ENCODE measurements at places on chromosomes 12 and 14.
A peak's percentile ranks its signal among the peaks of the same experiment; 100 is the strongest.

DNA sequence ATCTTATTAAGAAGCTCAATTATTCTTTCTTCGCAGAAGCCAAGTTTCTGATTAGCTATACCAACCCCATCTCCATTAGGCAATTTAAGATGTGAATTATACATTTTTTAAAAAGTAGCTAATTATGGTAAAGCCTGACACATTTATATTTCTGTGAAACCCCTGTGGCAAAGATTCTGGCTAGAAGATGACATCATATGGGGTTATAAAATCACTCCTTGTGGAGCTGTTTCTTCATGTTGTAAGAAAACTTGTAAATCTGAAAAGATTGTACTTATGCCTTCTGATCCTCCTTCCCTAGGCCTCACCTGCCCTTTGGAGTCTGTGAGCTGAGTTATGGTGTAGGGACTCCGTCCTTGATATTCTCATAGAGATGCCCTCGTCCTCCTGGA lies 78.1 kb downstream of the CHST11 start:
- no peak for DNase-seq

GRCh38 chr12:6950811-6951540 lies at the start of gene PTPN6:
TSS of gene PTPN6 (plus strand) at chr12:6951356. CDS start at chr12:6951513, 157 bp downstream.
- DNase-seq, result peak; percentile 75

- no peak for DNase-seq
Measured at GRCh38 chr12:77349689-77350370, 284.5 kb upstream of the E2F7 start.

DNA sequence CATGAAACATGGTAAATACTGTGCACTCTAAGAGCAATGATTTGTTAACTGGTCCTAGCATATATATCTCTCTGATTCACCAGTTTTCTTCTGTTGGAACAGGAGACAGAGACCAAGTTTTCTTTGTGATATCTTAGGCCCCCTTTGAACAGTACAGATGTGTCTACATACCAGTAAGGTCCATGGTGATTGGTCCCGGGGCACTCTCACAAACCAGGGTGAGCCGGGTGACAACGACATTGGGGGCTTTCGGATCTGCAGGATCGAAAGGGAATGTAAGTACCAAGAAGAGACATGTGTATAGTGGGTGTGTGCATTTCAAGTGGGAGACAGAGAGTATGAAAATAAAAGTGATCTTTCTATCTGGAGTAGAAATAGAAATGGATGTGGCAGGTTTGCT lies 11.3 kb upstream of the ERP27 start:
- DNase-seq, result no peak

DNA sequence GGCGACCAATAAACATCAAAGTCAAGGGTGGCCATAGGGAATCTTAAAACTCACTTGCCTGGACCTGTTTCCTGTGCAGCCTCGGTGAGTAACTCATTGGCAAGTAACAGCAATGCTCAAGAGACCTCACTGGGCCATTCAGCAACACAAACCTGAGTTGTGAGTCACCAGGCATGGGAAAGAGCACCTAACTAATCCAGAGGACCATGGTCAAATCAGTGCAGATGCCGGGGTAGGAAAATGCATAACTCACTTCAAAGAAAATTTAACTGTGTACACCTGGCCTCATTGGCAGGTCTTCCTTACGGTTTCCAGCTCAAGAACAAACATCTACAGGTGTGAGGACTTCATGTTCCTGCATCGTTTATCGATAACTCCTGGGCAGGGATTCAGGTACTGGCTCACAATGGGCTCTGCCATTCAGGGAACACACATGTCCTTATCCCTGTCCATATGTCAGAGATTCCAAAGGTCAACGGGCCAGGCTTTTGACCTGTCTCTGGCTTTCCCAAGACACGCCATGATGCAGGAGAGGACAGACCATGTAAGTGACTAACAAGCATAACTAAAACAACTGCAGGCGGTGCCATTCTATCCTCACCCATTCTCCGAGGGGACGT lies 211.8 kb downstream of the ANO2 start:
- DNase-seq, result no peak

DNA sequence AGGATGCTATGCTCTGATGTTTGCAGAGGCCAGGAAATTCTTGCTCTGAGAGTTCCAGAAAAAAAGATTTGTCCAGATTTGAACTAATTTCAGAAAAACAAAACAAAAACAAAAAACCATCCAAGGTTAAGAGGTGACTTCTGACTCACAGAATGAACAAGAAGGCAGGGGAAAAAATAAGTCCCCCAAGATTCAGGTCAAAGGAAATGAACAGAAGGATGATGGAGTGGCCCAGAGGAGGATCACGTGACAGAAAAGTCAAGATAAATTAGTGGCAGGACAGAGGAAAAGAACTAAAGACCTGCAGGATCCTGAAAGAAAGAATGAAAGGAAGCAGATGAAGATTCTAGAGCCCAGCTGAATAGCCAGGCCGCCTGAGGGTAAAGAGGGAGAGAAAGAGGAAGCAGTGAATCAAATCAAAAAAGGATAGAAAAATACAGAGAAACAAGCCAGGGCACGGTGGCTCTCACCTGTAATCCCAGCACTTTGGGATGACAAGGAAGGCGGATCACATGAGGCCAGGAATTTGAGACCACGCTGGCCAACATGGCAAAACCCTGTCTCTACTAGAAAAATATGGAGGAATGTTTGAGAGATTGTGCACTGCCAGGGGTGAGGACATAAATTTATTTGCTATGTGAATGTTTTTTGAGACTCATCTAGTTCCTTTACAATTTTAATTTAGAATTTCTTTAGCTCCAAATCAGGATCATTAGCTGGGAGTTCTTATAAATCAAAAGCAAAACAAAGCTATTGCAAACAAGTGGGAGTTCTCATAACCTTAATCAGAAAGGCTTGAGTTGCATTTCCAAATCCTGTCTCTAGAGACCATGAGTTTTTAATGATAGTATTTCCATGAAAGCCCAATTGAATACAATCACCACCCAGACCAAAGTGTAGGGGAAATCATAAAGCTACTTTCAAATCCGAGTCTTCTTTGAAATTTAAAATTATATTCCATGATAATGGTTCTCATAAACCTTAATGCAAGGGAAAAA lies 217.1 kb upstream of the PLEKHG7 start:
- DNase-seq, result no peak

DNA sequence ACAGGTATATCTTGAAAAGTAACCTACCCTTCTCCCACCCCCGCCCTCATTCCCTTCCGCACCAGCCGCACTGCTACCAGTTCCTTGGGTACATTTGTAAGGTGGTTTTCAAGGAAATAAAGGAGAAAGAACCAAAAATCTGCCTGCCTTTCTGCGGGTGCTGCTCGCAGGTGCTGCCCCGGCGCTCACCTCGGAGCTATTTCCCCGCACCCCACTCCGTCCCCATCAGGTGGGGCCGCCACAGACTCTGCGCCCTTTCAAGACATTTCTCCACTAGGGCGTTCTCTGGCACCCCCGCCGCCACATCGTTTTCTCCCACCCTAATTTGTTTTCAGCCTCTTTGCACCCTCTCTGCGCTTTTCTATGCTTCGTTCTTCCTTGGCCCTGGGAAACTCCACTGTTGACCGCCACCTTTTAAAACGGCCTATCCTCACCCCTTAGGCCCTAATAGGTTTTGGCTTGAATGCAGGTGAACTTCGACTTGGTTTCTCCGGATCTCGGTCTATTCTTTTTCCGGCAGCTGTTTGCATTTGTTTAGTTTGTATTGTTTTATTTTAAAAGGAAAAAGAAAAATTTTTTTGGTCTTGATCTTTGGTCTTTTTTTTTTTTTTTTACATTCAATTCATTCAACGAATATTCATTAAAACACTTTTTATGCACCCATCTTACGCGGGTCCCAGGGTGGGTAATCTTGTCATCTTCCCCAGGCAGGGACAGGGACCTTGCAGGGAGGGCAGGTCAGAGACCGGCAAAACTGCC lies 3.0 kb downstream of the VSX2 start:
- no peak for DNase-seq

DNA sequence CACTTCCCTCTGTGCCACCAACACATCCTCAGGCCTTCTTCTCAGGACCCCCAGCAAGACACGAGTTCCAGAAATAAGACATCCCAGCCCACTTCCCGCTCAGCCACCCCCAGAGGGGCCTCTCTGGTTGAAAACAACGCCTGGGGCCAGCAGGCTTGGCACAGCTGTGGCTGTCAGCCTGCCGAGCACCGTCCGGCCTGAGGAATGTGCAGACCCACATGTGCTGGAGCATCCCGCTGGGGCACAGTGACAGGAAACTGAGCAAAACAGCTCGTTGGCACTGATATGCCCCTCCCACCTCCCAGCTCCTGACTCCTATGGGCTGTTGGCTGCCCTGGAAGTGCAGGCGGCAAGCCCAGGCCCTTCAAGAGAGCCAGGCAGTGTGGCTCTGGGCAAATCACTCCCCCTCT lies 1.4 kb downstream of the SYNE3 start:
- DNase-seq, result peak; percentile 78

DNA sequence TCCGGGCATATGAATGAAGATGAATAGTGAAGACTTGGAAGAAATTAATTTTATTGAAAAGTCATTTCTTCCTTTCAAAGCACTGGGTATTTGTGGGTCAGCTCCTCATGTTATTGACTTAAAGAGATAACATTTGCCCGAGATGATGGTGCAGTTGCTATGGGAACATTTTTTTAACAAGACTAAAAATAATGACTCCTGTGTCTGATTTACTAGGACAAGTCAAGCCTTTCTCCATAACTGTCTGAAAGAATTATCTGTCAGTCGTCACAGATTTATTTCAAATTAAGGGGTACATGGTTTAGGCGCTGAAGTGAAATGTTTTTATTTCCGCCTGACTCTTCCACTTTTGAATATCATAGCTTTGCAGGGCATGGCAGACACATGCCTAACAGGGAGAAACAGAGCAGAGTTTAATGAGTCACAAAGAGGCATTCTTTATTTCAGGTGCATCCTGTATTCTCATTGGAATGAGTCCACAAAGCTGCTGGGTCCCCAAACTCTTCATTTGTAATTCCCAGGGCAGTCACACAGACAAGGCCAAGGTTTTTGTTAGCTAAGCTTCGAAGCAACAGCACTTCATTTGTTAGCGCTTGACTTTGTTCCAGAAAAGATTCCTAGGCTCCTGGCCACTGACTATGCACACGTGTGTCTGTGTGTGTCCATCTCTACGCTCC lies 4.3 kb upstream of the GPHB5 start:
- DNase-seq, result no peak

- no peak for DNase-seq
Measured at GRCh38 chr12:115998794-115999478, 278.6 kb downstream of the MED13L start.

DNA sequence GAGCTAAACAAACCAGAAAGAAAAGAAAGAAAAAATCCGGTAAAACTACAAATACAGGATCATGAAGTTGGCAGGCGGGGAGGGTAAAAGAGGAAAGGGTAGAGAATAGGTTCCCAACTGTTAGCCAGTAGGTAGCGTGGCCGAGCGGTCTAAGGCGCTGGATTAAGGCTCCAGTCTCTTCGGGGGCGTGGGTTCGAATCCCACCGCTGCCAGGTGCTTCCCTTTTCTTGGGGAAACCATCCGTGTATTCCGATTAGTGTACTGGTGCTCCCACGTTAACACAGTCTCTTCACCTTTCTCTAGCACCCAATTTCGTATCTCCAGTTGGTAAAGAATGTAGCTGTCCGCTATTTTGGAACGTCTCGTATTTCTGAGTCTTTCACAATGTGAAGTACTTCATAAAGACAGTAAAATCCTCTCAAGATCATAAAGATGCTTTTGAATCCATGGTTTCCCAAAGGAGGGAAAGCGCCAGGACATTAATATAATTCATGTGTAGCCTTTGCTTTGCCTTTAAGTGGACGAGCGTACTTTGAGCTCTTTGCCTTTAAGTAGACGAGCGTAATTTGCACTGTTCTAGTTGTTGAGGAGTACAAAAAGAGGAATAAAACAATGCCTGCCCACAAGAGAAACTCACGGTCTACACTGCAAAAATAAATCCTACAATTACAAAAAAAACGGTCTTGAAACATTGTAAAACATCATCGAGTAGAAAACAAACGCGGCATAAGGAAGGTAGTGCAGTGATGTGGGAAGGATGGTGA lies 19.0 kb upstream of the RNASE12 start:
- DNase-seq, result peak; percentile 91

GRCh38 chr12:72053604-72054003 lies 115.0 kb downstream of the TPH2 start:
- no peak for DNase-seq

- no peak for DNase-seq
Measured at GRCh38 chr14:90796329-90796728, 19.9 kb downstream of the TTC7B start.

DNA sequence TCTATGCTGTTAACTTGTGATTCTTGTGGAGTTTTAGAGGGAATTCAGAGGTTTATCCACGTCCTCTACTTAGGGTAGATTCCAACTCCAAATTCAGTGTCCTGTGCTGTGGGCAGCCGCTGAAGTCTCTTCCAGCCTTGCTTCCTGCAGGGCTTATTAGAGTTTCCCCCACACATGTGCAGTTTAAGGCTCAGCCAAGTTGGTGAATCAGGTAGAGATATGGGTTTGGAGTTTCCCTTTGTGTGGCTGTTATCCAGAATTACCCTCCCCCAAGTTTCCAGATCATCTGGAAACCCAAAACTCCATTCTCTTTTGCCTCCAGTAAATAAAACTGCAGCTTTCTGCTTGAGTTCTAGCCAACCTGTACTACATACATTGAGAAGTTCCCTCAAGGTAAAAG lies 853.7 kb downstream of the GALC start:
- no peak for DNase-seq

- DNase-seq, result peak; percentile 62
Measured at GRCh38 chr14:41605550-41606281, 960 bp upstream of the LRFN5 start.

- no peak for DNase-seq
Measured at GRCh38 chr14:41299924-41300323, 306.8 kb upstream of the LRFN5 start.

- no peak for DNase-seq
Measured at GRCh38 chr12:64054079-64054520, 168.0 kb downstream of the KICS2 start.

Measured in sigmoid colon (tissue), 7 donors.